ENCODE measurements at places on chromosomes 7 and 10.

- DNase-seq = no peak
Observed at GRCh38 chr10:51867956-51868355, 168.6 kb upstream of the CSTF2T start.

DNA sequence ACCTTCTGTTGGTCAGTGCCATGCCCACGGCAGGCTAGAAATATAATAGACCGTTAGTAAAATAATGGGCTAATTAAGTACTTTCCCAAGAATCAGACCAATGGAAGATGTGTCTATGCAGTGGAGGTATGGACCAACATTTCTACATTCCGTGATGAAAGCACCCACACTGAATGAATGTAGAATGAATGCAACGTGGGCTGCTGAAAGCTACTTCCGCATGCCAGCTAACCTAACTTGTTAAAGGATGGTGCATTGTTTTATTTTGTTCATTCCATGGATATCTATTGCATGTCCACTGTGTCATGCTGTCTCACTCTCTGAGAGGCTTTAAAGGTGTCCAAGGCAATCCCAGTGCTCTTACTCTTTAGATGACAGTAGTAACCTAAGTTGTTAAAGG is 112.9 kb upstream of the CAV2 start:
- no peak for DNase-seq

DNA sequence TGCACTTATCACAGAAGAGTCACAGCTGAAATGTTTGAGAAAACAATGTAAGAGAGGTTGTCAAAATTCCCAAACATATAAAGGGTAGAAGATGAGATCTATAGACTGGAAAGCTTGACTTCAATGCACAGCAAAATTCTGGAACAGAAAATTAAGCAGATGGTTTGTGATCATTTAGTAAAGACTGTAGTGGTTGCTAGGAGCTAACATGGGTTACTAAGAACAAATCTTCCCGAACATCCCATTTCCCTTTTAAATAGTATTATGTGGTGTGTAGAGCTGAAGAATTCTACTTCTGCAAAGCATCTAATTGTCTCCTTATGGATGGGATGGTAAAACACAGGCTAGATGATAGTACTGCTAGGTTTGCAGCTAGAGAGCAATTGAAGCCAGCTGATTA is 312.3 kb downstream of the CAMK1D start:
- no peak for DNase-seq

DNA sequence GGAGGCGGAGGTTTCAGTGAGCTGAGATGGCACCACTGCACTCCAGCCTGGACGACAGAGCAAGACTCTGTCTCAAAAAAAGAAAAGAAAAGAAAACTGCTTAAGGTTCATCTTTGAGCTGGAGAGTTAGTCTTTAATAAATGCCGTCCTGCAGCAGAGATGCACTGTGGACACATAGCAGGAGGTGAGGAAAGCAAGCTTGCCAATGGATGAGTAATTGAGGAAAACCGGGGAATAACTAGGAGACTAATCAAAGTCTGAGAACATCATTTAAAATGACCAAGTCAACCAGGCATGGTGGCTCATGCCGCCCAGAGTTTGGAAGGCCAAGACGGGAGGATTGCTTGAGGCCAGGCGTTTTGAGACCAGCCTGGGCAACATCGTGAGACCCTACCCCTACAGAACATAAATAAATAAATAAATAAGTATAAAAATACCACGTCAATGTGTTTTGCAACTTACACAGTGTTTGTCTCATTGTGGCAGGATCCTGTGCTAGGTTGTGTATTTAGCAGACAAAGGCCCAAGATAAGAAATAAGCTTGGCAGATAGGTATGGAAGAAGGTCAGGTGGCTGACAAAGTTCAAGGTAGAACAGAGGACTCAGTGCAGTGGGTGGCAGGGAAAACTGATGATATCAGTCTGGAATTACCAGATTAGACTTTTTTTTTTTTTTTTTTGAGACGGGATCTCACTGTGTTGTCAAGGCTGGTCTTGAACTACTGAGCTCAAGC is 115.7 kb upstream of the KMT2C start:
- DNase-seq = no peak

DNA sequence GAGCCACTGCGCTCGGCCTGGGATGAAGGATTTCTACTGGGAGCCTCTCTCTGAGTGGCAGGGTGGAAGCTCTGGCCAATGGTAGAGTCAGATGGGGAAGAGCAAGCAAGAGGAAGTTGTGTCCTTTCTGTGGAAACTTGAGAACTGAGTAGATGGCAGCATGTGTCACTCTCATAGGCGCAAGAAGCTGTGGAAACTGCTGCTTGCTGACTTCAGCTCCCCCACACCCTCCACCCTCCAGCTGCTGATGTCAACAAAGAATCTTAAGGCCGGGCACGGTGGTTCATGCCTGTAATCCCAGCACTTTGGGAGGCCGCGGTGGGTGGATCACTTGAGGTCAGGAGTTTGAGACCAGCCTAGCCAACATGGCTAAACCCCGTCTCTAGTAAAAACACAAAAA is 39.8 kb upstream of the SRGN start:
- DNase-seq = no peak

- no peak for DNase-seq
Observed at GRCh38 chr10:15543994-15544393, 172.9 kb upstream of the FAM171A1 start.

DNA sequence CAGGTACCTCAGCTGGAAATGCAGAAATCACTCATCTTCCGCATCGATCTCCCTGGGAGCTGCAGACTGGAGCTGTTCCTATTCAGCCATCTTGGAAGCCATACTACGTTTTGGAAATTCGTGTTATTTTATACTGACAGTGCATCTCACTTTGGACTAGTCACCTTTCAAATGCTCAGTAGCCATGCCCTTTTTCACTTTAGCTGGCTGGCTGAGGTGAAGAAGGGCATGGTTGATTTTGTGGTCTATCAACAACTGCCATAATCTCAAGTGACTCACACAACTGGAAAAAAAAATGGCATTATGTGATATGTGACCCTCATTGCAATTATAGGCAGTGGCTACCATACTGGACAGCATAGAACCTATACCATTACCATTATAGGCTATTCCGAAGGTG is 100.5 kb downstream of the CCDC71L start:
- no peak for DNase-seq

- DNase-seq = no peak
Observed at GRCh38 chr7:20417675-20418382, 87.1 kb downstream of the ITGB8 start.

DNA sequence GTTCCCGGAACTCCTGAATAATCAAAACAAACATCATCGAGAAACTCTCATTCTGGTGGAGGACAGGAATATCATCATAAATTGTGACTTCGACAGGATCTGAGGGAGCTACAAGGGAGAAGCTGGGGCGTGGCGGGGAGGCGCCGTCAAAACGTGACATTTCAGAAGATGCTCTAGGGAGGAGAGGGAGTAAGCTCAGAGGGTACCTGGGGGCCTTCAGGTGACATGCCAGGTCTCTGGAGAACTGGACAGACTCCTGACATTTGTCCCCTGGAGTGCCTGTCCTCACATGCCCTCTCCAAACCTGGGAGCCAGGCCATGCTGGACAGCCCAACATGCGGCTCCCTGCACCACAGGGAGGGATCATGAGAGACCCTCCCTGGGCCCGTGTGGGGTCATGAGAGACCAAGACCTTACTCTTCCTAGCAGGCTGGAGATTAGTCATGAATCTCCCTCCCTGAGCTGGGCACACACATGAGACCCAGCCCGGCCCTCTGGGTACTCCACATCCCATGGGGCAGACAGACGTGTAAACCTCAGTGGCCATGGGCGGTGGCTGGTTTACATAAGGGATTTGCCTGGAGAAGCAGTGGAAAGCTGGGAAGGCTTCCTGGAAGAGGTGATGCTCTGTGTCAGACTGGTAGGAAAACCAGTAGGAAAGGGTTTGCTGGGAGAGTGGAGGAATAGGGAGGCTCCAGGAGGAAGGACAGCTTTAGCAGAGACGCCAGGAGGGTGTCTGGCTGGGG is 81.0 kb downstream of the MYL10 start:
- no peak for DNase-seq

DNA sequence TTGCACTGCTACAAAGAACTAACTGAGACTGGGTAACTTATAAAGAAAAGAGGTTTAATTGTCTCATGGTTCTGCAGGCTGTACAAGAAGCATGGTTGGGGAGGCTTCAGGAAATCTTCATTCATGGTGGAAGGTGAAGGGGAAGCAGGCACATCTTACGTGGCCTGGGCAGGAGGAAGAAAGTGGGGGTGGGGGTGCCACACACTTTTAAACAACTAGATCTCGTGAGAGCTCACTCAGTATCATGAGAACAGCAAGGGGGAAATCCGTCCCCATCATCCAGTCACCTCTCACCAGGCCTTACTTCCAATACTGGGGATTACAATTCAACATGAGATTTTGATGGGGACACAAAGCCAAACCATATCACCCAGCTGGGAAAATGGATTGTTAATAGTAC is 281.7 kb downstream of the AUTS2 start:
- no peak for DNase-seq

- DNase-seq = peak; percentile 34
Observed at GRCh38 chr7:158432369-158433341, 155.0 kb downstream of the PTPRN2 start.

- no peak for DNase-seq
Observed at GRCh38 chr7:16491148-16491547, 25.6 kb upstream of the SOSTDC1 start.

GRCh38 chr7:151017370-151017952 is 6.8 kb downstream of the ATG9B start:
- no peak for DNase-seq

DNA sequence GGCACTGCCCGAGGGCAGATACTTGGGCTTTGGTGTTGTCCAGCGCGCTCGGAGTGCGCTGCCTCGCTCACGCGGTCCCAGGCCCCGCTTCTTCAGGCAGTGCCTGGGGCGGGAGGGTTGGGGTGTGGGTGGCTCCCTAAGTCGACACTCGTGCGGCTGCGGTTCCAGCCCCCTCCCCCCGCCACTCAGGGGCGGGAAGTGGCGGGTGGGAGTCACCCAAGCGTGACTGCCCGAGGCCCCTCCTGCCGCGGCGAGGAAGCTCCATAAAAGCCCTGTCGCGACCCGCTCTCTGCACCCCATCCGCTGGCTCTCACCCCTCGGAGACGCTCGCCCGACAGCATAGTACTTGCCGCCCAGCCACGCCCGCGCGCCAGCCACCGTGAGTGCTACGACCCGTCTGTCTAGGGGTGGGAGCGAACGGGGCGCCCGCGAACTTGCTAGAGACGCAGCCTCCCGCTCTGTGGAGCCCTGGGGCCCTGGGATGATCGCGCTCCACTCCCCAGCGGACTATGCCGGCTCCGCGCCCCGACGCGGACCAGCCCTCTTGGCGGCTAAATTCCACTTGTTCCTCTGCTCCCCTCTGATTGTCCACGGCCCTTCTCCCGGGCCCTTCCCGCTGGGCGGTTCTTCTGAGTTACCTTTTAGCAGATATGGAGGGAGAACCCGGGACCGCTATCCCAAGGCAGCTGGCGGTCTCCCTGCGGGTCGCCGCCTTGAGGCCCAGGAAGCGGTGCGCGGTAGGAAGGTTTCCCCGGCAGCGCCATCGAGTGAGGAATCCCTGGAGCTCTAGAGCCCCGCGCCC is at the start of gene NPY:
Gene NPY, plus strand, starts transcription at position 294 of the 802 bp plus-strand sequence. CDS start 1,051 bp downstream, outside the sequence.
- no peak for DNase-seq

GRCh38 chr7:97982647-97983046 is 7.3 kb downstream of the OCM2 start:
- no peak for DNase-seq

DNA sequence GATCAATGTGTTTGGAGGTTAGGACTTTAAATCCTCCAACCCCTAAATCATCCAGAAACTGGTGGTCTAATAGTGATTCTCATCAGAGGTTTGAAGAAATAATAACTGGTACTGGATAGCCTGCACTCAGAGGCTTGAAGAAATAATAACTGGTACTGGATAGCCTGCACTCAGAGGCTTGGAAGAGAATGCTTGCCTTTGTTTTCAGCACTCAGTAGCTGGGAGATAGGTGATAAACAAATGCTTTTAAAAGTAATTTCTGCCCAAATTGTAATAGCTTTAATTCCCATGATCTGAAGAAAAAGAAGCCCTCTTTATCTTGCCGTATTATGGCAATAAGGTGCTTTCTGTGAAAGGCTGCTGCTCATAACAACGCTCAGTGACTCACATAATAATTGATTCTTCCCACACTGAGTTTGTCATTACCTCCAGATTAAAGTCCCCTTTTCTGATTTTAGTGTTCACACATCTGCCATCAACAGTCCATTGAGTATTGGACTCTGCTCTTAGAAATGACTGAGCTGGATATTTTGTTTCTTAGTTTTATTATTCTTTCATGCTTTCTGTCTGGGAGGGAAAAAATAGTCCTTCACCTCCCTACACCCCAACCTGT is 112.3 kb upstream of the PHYHIPL start:
- no peak for DNase-seq

DNA sequence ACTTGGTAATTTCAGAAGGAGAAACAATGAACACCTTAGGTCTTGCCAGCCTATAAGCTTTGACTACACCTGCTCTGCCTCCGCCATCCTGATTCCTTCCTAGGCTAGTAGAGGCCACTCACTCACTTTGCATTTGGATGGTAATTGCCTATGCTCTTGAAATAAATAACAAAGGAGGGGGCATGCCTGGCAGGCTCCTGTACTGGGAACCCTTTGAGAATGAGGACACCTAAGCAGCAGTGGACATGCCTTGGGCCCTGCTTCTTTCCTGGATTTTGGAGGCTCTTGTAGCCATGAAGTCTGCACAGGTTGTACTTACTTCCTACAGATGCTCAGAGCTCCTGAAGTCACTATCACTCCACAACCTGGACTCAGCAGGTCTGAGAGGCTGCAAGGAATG is 65.8 kb downstream of the BLNK start:
- DNase-seq = no peak

DNA sequence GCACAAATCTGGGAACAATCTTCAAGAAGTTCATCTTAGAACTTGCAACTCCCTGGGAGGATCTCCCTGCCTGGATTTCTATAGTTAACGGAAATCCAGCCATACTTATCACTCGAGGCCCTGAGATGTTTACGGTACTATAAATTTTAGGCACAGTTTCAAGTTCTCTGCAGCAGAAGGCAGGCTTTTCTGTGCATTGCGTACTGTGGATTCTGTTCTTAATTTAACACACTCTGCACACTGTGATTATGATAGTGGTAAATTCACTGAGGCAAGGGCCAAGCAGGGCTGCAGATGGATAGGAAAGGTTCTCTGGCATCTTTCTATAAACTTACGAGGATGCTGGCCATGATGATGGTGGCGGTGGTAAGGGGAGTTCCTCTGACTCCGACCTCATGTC is 10.6 kb downstream of the INHBA start:
- no peak for DNase-seq

DNA sequence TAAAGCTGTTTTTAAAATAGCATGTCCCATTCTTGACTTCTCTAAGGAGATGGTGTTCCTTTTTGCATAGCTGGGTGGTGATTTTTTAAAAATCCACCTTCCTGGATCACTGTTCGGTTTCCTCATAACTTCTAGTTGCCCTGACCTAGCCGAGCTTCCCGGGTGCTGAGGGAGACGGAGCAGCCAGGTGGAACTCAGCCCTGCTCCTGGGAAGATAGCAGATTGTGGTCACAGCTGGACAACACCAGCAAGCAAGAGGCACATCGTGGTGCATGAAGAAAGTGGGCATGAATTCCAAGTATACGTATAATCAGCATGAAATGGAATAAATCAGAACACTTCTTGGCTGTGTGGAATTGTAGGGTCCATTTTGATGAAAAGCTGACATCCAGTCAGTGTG is 73.5 kb upstream of the RSU1 start:
- DNase-seq = no peak

- DNase-seq = no peak
Observed at GRCh38 chr10:74799721-74800221, 26.6 kb upstream of the KAT6B start.

Measured in DND-41 (cell line).